SJCRH30 (cell line): ENCODE measurements at places on chromosomes 1 and 21.

- DNase-seq: no peak
Measured at GRCh38 chr1:46784666-46785065, 14.2 kb upstream of the CYP4B1 start.

GRCh38 chr21:34129039-34129891 lies 55.9 kb downstream of the MRPS6 start:
- no peak for DNase-seq

DNA sequence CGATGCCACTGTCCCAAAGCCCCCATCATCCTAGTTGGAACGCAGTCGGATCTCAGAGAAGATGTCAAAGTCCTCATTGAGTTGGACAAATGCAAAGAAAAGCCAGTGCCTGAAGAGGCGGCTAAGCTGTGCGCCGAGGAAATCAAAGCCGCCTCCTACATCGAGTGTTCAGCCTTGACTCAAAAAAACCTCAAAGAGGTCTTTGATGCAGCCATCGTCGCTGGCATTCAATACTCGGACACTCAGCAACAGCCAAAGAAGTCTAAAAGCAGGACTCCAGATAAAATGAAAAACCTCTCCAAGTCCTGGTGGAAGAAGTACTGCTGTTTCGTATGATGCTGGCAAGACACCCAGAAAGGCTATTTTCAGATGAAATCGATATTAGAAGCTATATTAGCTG lies 8.1 kb downstream of the RHOU start:
- no peak for DNase-seq

GRCh38 chr1:237507005-237507404 lies 383.7 kb downstream of the ZP4 start:
- no peak for DNase-seq

GRCh38 chr1:157107702-157108101 lies 8.1 kb upstream of the ETV3L start:
- DNase-seq: no peak

- DNase-seq: no peak
Measured at GRCh38 chr1:225834417-225835329, 24.7 kb downstream of the EPHX1 start.

DNA sequence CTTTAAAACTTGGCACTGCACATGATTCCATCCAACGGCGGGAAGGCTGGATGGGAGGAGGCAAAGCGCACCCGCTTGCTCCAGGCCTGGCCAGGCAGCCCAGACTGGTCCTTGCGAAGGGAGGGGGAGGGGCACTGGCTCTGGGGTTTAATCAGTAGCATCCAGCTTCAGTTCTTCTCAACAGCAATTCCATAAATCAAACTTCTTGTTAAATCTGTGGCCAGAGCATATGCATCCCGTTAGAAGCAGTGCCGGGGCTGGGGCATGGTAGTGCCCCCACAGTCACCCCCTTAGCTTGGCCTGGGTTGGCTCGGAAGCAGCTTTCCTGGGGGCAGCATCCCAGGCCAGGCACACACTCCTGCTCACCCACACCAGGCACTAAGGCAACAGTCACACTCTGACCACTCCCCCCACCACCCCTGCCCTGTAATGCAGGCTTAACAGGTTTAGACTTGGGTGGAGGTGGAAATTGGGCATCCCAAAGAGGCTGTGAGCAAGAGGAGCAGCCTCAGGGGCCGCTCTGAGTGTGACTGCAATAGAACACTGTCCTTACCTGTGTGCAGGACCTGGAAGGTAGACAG lies 94.1 kb upstream of the CASZ1 start:
- no peak for DNase-seq

DNA sequence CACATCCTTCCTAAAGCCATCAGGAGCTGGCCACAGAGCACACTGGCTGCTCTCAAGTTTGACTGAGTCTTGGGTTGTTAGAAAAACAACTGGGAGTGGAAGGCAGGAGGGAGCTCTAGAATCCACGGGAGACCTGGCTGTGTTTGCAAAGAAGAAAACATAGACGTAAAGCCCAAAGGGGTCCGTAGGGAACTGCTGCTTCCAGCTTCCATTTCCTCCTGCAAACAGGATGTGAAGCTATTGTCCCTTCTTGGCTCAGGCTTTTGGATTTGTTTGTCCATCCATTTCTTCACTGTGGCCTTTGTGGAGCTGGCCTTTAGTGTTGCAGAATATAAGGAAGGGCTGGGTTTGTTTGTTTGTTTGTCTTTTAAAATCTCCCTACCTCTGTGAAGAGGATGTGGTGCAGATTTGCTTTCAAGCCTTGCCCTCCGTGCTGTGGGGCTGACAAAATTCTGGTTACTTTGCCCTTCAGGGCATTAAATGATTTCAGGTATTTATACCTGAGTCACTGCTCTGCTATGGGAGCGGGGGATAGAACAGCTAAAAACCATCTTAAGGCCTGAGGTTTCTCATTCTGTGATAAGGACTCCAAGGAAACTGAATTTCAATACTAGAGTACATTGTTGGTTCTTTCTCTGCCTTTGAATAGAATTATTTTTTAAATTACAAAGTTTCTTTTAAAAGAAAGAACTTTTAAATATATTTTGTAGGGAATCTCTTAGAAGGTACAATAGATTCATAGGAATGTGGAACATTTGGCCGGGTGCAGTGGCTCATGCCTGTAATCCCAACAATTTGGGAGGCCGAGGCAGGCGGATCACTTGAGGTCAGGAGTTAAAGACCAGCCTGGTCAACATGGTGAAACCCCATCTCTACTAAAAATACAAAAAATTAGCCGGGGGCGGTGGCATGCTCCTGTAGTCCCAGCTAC lies 74.3 kb downstream of the MPZL1 start:
- DNase-seq: no peak

- no peak for DNase-seq
Measured at GRCh38 chr1:186089940-186090339, 285.1 kb downstream of the TPR start.

DNA sequence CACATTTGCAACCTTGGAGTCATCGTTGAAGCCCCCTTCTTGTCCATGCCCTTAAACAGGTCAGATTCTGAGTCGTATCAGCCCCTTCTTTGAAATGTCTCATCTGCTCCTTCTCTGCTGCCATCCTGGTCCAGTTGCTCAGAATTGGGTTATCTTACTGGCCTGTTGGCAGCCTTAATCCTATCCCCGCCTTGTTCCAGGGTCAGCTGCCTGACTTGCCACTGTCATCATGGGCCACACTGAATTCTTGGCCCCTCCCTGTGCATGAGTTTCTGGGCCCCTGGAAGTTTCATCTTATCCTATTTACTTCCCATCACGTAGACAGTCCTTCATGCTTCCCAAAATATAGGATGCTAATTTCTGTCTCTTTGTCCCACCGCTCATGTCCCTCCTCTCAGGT lies 23.7 kb downstream of the IRF2BP2 start:
- no peak for DNase-seq

DNA sequence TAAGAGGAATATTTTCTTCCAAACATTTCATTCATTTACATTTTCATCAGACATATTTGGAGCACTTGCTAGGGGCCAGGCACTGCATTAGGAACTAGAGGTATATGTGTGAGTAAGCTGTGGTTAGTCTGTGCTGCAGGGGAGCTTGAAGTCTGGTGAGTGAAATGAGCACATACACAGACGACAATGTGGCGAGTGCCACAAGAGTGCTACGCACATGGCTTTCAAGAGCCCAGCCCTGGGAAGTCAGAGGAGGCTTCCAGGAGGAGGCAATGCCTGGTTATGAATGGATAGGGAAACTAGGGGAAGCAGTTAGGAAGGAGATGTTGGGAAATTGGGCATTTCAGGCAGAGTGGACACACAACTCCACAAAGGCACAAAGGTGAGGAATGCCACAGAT lies 171.8 kb downstream of the IER5 start:
- DNase-seq: no peak

DNA sequence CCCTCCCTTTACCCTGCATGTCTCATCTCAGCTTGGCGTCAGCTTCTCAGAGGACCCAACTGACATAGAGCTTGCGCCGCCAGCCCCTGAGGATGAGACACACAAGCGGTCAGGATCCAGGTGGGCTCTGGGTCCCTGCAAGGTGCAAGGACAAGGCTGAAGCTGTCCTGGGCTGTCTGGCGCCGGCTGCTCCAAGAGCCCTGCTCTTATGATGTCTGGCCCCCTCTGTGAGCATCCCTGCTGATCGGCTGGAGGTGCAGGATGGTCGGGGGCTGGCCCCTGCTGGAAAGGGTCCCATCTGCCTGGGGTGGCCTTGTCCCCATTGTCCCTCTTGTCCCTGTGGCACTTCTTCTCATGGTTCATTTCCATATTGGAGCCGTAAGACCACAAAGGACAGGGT lies 479.0 kb downstream of the NPHP4 start:
- no peak for DNase-seq

DNA sequence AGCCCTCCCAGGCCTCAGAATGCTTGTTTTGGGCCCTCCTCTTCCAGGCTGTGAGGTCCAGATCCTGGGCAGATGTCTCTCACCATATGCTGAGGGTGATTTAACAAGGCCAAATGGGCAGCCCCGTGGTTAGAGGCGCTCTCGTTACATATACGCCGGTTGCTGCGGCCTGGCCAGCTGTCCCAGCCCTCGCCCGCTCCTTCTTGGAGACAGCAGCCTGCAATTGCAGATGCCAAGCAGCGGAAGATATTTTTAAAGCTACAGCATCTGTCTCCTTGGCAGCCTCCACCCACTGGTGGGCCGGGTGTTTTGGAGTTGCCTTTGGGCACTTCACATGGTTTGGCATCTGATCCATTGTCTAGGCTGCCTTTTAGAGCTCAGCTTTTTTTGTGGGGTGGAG lies 178.8 kb upstream of the NFIA start:
- DNase-seq: peak; percentile 90

- DNase-seq: no peak
Measured at GRCh38 chr1:53307037-53307436, 20.8 kb downstream of the LRP8 start.

DNA sequence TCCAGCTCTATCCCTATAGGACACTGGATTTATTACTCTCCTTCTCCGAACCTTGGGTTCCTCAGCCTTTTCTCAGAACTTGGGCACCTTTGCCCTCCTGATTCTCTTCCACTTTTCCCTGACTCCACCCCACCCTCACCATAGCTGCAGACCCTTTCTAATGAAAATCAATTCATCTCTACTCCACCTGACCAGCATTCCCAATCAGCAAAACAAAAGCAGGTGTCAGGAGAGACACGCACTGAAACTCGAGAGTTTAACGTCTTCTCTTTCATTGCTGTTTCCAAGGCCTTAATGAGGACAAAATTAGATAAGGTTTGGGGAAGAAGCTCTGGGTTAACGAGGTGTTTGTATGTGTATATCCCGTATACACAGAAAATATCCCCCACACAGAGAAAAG lies 208.8 kb downstream of the PLPP3 start:
- DNase-seq: no peak

DNA sequence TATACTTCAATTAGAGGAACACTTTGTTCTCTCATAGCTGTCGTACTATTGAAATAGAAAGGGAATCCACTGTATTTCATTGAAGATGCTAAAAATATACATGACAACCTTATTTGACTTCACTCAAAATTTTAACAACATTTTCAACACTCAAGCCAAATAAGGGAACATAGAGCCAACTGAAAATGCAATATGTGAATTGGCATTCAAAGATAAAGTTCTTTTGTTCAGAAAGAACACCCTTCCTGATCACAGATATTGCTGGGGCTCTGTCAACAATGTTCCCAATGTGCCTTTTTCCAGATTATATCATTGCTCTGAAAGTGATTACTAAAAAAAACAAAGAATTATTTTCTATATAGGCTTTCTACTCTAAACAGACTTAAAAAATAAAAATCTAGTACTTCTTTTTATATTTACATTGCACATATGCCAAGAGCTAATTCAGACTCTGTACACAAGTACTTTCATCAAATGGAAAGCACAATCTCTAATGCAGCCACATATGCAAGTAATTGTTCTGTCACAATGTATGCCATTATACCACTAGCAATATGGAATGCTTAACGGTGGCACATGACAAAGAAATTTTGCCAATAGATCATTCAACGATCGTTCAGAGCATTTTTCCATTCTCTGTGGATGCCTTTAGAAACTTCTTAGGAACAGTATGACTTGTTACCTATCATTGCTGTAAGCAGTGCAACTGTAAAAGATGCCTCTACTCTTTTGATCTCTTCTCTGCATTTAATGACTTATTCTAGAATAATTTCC lies 171.0 kb downstream of the EIF4G3 start:
- no peak for DNase-seq

GRCh38 chr1:12335815-12336214 lies 106.0 kb downstream of the VPS13D start:
- DNase-seq: no peak

DNA sequence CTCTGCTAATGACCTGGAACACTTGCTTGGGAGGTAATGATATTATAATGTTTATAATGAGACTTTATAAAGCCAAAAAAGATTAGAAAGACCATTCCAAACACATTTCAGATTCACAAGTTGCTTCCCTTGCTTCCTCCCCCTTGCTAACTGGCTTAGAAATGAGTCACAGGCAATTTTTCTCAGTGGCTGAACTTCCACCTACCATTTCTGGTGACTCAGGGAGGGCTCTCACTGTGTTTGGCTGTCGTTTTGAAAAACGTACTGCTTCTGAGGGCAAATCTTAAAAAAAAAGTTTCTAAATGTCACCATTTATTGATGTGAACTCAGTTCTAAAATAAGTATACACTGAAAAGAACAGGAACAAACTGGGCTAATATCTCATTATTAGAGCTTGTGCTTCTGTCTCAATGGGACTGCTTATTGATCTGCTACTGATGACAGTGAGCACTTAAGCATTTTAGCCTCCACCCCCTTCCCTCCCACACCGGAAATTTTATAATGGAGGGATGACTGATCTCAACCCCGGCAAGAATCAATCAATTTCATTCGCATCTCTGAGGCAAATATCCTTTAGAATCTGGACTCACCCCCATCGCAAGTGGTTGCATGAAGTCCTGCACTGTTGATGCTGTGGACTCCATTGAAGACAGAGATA lies 278.3 kb downstream of the KCTD3 start:
- no peak for DNase-seq

DNA sequence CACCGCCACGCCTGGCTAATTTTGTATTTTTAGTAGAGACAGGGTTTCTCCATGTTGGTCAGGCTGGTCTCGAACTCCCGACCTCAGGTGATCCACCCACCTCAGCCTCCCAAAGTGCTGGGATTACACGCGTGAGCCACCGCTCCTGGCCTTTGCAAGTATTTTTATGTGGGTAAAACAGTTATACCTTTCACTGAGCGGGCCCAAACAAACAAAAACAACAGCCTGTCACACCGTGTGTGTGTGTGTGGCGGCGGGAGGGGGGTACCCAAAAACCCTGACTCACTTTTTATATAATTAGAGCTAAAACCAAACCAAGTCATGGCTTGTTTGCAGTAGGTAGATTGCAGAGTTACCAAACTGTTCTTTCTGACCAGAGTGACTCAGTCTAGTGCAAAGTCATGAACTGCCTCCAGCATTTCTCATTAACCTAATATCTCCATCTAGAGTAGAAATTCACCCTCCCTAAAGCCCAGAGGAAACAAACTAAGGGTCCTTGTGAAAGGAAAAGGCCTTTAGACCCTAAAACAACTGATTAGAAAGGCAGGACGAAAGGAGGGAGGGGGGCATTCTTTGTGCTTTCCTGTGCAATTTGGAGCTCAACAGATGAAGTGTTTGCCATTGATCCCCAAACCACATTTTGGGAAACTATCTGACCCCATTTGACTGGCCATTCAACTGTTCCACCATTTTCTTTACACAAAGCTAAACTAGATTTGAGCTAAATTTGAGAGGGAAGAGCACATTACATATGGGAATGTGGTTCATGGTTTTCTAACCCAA lies 181.0 kb downstream of the DHRS3 start:
- DNase-seq: no peak
